Cerebellar cortex (tissue), 1 donor: ENCODE measurements at places on chromosomes 2 and 18.

DNA sequence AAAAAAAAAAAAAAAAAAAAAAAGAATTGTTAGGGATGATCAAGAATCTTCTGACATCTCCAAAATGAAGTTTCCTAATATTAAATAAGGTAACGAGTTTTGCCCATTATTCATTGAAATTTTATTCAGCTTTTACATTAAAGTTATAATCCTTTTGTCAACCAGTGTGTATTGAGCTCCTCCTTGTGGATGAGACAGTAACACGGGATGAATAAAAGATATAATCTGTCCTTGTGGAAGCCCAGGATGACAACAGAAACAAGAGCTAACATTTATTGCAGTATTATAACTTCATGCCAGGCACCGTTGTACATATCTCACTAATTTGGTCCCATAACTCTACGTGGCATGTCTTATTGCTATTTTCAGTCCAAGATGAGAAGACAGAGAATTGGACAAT is 33.4 kb upstream of the SERPINB7 start:
- DNase-seq, result no peak

DNA sequence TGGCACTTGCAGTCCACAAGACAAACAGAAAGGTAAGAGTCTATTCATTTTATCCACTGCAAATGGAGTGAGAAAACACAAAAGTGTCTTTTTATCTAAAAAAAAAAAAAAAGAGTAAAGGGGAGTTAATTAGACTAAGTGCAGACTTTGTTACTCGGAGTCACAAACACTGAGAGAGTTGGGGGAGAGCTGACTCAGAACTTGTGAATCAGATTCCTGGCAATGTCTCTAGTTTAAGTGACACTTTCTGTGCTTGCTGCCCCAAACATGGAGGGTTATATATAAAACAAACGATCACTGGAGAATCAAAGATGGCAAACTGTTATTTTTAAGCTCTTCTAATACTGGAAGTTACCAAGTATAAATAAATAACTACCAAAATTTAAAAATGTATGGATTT is 505.8 kb upstream of the NRP2 start:
- no peak for DNase-seq

DNA sequence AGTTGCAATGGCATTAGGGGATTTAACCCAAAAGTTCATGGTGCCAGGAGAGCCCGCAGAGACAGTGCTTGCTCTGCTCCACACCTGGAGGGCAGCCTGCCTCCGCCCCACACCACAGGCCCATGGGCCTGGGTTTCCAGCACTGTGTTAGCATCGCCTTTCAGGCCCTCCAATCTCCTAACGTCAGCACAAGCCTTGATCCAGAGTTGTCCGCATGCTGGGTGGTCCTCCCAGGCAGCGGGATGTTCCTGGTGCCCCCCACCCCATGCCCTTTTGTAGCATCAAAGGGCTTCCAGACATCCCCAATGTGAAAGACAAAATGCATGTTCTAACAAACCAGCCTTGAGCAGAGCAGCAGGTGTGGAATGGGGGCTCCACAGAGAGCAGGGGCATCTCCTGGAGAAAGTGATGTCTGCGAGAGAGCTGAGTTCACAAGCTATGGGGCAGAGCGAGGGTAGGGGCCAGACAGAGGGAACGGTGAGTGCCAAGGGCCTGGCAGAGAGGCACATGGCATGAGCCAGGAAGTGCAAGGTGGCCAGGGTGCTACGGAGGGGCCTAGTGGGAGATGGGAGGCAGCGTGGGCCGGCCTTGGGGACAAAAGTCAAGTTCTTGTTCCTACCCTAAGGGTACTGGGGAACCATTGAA is 119.2 kb downstream of the CYP26B1 start:
- no peak for DNase-seq

GRCh38 chr2:237673130-237674001 is 46.0 kb downstream of the LRRFIP1 start:
- DNase-seq, result no peak

DNA sequence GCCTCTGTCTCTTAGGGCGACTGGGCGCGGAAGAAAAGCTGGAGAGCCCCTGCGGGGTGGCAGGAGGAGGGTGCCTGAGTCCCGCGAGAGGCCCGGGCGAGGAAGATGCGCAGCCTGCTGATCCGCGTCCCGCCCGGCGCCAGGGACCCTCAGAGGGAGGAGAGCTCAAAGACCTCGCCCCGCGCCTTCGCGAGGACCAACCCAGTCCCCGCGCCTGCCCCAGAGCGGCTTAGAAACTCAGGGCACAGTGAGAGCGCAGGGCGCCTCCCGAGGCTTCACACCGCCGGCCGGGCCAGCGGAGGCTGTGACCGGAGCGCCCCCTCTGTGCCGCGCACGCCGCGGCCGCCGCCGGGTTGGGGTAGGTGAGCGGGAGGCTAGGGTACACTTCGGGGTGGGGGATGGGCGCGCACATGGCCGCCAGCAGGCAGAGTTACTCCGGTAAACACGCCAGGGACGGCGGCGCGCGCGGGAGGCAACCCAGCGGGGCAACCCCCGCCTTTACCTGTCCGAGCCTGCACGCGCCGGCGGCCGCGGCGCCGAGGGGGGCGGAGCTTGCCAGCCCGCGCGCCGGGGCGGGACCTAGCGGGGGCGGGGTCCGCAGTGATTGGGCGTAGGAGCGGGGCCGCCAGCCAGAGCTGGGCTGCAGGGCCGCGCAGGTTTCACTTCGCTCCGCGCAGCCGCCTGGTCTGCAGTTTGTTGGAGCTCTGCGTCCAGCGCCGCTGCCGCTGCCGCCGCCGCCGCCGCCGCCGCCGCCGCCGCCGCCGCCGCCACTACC is at the start of gene BCL2L11:
TSS of gene BCL2L11 (plus strand) at position 662 of the 775 bp plus-strand sequence. CDS start 2,832 bp downstream, outside the sequence.
- DNase-seq, result peak; percentile 75

- DNase-seq, result no peak
These were observed 122.2 kb upstream of the OSR1 start for GRCh38 chr2:19480673-19481072.

DNA sequence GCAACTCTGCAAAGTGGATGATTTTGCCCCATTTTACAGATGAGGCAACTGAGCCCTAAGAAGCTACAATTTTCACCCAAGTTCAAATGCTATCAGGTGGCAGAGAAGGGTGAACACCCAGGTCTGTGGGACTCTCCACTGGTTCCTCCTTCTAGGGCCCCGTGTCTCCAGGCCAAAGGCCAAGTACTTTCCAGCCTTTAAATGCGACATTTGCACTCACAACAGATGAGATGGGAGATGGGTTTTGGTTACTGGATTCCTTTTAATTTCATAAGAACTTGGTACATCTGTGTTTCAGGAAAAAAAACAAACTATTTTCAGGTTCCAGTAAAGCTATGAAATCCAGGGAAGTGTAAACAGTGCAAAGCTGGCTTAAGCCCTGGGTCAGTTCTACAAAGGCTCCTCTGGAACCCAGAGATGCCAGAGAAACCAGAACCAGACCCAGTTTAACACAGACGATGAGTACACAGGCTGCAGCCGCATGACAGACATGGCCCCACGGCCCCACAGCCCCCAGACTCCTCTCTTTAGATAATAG is 361.7 kb downstream of the ANAPC1 start:
- DNase-seq, result no peak

- no peak for DNase-seq
These were observed 95.4 kb downstream of the DOCK10 start for GRCh38 chr2:224946895-224947294.

GRCh38 chr2:46493971-46494250 is 14.5 kb downstream of the TMEM247 start:
- DNase-seq, result no peak

DNA sequence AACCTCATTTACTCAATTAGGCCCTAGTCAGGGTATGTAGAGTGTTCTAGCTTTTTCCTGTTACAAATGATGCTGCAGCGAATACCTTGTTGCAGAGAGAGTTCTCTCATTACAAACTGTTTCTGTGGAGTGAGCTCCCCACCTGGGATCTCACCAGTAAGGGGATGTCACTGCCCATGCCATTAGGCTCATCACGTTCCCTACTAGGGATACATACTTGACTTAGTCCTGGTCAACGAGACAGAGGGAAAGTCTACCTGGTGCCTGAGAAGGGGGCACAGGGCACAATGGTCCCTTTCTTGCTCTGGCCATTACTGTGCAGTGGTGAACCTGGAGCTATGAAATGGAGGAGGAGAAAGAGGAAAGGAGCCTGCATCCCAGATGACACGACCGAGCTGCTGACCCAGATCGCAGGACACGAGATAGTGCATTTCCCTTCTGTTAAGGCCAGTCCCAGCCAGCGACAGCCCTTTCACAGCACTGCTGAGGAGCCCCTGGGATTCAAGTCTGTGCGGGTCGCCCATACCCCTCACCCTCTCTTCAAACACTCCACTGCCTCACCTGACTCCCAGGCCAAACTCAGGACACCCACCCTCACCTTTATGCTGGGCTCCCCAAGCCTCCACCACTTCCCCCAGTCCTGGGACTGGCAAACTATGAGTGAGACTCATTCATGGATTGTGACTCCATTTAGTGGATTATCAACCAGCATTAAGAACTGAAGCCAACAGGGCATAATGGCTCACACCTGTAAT is 16.0 kb downstream of the MALL start:
- DNase-seq, result no peak

GRCh38 chr2:234593636-234594035 is 96.8 kb upstream of the ARL4C start:
- DNase-seq, result no peak

- DNase-seq, result peak; percentile 30
These were observed 214.0 kb downstream of the CYP26B1 start for GRCh38 chr2:71933467-71934319.

DNA sequence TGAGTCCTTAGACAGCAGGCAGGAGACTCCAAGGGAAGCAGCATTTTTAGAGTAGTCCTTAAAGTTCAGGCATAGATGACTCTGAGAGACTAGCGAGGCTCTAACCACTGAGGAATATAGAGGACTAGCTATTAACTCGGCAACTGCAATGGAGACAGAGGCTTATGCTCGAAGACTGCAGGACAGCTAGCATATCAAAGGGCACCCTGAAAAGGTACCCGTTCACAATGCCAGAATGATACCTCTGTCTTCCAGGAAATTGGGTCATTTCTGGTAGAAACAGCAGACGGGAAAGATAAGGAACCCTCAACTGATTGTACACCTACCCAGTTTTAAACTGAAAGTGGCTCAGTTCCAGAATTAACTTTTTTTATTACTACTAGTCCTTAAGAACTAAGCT is 1204.0 kb upstream of the ZEB2 start:
- DNase-seq, result no peak

GRCh38 chr2:211836409-211836808 is 702.2 kb downstream of the ERBB4 start:
- no peak for DNase-seq

DNA sequence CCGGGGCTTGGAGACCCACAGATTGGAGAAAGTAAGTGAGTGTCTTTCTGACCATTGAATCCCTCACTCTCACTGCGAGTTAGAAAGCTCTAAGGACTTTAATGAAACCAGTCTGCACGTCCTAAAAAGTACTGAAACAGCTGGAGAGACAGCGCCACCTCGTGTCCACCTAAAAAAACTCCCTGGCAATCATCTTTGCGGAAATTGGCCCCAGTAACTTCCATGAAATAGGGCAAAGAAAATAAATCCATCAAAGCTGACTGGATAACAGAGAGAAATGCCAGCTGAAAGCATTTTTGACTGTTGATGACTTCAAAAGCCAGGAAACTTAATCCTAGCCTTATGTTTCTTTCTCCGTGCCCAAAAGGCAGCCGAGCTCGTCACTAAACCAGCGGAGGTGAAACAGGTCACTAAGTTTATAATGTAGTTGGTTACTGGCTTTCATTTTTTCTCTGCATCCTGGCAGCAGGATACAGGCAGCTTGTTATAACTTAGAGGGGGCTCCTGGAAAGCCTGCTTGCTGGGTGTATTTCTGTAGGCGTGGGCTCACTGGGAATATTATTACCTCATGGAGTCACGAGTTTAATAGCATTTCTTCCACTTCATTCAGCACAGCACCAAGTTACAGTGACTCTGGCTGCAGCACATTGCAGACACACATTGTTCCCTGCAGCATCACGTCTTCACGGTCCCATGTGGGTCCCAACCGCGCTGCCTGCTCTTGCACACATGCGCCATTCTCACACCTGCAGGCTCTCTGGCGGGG is 266.5 kb downstream of the HRH4 start:
- peak; percentile 96 for DNase-seq

- no peak for DNase-seq
These were observed 49.3 kb upstream of the STK17B start for GRCh38 chr2:196220671-196221070.

- no peak for DNase-seq
These were observed 232.3 kb upstream of the MYT1L start for GRCh38 chr2:2563309-2563860.

DNA sequence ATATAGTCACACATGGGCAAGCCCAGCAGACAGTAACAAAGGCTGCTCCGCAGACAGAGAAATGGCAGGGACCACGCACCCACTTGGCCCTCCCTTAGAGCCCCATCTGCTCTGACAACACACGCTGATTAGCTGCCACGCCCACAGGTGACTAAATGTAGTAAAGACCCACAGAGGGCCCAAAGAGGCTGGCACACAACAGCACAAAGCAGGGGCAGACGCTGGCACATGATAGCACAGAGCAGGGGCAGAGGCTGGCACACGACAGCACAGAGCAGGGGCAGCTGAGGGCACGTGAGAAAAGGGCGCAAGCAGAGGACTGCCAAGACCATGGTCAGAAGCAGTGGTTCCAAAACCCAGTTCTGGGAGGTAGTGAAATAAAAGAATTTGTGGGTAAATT is 10.6 kb downstream of the AFG3L2 start:
- DNase-seq, result no peak

DNA sequence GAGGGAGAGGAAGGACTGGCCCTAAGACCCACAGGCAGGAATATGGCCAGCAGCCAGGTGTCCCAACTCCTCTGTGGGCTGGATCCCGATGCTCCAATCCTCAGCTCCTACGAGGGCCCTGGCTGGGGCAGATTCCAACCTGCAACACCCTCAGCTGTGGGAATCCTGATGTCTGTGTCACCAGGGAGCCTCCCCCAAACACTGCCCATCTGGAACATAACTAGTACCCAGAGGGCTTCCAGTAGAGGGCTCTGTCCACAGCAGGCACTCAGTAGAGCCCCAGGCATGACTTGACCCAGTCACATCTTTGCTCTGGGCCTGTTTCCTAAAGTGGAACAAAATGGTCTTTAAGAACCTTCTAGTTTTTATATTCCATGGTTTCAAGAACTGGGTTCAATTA is 20.6 kb upstream of the LOXHD1 start:
- no peak for DNase-seq

DNA sequence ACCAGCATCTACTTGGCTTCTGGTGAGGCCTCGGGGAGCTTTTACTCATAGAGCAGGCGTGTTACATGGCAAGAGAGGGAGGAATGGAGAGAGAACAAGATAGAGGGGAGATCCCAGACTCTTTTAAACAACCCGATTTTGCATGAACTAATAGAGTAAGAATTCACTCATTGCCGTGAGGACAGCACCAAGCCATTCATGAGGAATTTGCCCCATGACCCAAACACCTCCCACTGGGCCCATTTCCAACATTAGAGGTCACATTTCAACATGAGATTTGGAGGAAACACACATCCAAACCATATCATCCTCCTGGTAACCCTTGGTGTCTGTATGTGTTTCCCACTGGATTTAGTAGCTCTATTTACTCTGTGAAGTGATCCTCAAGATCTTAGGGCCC is 249.9 kb upstream of the SP5 start:
- DNase-seq, result no peak

DNA sequence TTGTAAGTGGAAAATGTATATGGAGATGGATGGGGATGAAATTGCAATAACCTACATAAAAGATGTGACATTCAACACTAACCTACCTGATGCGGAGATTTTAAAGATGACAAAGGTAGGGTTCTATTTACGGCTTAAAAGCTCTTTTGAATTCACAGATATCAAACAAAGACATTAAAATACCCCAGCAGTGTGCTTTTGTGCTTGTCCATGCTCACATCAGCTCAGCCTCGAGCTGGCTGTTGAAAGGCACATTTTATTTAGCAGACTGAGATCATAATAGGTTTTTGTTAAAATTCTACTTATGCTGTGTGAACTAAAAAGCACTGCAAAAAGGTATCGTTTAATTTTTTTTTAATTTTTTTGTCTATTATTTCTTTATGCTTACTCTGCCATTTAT is 96.0 kb upstream of the CDCA7 start:
- DNase-seq, result no peak
